ENCODE measurements at places on chromosomes 12 and 14.

DNA sequence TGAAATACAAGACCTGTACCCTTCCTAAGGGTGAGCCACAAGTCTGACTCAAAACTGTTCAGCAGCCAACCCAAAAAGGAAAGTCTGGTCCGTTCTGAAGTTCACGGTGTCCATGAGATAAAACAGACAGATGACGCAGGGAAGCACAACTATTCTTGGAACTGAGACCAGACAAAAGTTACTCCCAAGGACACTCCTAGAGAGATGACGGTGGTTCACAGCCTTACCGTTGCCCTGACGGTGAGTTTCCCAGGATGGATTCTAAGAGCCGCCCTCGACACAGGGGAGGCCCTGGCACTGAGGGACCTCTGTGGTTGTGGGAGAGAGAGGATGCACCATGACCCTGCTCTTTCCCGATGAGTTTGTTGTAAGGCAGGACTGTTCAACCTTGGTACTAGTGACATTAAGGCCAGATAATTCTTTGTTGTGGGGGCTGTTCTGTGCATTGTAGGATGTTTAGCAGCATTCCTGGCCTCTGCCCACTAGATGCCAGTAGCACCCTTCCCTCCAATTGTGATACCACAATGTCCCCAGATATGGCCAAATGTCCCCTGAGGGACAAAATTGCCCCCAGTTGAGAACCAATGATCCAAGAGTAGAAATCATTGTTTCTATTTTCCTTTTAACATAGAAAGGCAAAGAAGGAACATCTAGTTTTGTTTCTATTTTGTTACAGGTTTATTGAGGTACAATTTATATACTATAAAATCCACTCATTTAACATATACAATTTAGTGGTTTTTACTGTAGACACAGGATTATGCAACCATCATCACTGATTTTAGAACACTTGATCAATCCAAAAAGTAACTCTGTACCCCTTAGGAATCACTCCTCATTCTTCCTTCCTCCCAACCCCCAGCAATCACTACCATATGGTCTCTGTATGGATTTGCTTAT, 23.0 kb downstream of the OR10P1 start:
- no peak for DNase-seq

DNA sequence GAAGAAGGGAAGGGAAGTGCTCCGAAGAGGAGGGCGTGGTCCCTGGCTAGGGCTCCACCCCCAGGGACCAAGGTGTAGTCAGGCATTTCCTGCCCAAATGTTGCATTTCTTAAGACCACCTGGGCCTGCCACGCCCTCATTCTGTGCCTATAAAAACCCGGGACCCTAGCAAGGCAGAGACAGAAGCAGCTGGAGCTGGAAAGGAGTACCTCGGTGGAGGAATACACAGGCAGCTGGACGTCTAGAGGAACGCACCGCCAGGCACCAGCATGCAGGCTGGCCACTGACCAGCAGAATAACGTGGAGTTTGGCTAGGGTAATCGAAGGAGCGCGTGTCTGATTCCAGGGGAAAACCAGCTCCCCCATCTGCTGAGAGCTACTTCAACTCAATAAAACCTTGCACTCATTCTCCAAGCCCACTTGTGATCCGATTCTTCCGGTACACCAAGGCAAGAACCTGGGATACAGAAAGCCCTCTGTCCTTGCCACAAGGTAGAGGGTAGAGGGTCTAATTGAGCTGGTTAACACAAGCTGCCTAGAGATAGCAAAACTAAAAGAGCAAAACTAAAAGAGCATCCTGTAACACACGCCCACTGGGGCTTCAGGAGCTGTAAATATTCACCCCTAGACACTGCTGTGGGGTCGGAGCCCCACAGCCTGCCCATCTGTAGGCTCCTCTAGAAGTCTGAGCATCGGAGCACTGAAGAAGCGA, 21.0 kb downstream of the CFL2 start:
- no peak for DNase-seq

GRCh38 chr14:82422230-82422629, 888.6 kb upstream of the SEL1L start:
- no peak for DNase-seq

DNA sequence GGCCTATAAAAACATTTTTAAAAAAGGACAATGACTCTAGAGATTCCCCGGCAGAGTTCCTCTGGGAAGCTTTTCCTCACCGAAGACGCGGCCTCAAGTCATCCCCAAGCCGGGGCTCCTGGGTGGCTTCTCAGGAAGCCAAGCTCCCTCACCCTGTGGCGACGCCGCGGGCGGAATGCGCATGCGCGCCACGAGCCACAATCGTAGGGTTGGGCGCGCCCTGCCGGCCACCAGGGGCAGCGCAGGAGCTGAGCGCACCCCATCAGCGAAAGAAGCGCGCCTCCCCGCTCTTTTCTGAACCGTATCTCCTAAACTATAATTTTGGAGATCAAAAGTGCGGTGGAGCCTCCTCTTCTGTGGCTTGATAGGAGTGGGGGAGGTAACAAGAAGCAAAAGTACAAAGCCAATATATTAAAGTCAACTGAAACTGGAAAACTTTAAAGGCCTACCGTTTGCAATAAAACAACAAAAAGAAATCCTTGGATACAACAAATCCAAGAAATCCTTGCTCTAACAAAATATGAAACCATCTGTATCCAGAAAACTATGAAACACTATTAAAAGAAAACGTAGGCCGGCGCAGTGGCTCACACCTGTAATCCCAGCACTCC, 17.4 kb upstream of the CHFR start:
- DNase-seq = peak; percentile 89

DNA sequence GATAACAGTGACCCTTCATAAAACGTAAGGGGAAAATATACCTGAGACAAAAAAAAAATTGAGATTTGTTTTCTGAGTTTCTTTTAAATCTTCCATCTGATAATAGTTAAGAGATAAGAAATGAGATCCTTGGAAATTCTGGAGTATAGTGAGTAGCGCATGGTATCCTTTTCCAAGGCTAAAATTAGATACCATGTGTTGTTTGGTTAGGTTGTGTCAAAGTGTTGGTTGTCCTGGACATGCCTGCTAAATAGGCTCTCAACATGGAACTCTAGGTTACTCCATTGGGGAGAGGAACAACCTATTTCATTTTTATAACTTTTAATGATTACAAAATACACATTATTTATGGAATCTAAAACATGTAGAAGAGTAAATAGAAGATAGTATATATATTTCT, 14.8 kb downstream of the PYGL start:
- no peak for DNase-seq

GRCh38 chr12:62632411-62632918, 165.8 kb downstream of the MON2 start:
- DNase-seq = peak; percentile 77

- no peak for DNase-seq
Observed at GRCh38 chr12:49043856-49044258, 16.7 kb downstream of the KMT2D start.

DNA sequence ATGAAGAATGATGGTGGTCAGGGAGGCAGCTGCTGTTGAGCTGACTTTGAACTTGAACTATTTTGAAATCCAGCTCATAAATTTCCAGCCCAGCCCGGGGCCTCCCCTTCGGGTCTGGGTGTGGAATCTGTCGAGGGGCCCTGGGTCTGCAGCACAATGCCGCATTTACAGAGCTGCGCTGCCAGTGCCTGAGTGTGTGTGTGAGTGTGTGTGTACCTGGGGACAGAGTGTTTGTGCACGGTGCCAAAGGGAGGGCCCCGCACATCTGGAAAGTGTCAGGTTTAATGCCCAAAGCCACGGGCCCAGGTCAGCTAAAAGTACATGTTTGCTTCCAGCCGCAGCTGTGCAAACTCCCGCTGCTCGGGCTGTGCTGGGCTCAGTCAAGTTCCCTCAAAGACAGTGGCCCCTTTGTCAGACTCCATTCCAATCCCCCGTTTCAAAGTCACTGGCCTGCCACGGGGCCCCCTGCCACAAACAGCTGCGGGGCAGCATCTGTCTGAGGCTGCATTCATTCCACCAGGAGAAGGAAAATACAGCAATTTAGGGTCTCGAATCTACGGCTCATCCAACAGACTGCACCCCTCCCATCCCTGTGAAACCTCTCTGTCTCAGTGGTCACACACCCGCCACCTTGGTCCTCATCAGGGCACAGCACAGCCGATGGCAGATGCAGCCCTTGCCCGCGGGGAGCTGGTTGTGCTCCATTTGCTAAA, 16.3 kb upstream of the RFLNA start:
- DNase-seq = no peak

DNA sequence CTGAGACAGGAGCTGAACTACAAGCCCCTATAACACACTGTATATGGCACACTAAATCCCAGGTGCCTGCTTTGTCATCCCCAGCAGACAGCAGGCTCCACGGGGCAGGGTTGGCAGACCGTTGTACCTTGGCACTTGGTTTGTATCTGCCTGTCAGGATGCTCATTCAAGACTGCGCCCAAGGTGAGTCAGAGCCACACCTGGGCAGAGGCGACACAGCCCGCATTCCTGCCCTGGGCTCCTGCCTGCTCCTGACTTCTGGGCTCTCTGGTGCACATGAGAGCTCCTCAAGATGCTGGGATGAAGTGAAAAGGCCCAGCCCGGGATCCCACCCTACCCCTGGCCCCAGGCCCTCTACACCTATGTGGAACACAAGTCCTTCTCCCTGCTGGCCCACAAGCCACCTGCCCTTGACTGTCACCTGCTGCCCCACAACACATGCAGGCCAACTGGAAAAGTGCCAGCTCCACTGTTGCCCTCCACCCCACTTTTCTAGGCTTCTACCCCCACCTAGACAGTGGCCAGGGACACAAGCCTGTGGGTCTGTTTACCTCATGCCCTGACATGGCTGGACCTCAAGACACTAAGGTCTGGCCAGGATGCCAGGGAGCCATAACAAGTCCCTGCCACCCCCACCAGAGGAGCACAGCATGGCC, 30.8 kb upstream of the PNMA1 start:
- peak; percentile 81 for DNase-seq

DNA sequence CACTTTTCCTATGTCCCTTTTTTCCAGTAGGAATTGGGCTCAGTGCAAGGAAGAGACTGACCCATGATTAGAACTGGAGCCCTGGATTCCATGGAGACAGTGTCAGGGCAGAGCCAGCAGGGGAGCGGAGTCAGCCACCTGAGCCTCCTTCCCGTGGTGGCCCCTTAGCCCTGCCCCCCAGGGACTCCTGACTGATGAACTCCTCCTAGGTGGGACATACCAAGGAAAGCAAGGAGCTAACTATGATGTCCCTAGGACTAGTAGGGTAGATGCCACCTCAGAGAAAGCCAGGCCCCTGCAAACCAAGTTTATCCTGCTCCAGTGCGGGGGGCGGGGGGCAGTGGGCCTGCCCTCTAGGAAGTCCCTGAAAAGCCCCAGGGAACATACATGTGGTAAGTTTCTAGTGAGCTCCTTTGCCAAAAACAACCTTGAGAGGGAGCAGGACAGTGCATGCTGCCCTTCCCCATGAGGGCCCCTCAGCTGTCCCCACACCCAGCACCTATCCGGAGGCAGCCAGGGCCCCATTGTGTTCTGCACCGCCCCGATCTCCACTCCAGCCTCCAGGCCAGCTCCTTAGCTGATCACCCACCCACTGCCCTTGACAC, 6.2 kb upstream of the COL2A1 start:
- DNase-seq = no peak
